Panc1 (cell line): ENCODE measurements at places on chromosomes 12 and 14.

DNA sequence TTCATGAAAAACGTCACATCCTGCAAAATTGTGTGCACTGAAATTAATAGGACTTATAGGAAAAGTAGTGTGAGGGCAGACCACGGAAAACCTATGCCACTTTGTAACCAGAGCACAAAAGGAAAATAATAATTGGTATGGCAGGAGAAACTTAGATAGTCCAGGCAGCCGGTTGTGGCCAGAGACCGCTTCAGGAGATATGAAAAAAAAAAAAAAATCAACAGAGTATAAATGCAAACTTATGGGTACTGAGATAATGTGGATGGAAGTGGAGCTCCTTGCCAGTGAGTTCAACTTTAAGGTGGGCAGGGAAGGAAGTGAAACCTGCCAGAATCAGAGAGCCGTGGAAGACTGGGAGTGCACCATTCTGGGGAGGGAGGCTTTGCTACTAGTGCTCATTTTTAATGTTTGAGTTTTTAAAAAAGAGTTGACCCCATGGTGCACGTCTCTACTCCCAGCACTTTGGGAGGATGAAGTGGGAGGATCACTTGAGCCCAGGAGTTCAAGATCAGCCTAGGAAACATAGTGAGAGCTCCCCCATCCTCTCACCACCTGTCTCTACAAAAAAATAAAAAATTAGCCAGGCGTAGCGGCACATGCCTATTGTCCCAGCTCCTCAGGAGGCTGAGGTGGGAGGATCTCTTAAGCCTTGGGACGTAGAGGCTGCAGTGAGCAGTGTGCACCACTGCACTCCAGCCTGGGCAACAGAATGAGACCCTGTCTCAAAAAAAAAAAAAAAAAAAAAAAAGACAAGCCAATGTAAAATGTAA is 34.3 kb upstream of the METAP2 start:
- DNase-seq: no peak

GRCh38 chr12:55818886-55819285 is 1.0 kb downstream of the ORMDL2 start:
- DNase-seq: no peak

- DNase-seq: no peak
These were observed 202.7 kb upstream of the FRMD6 start for GRCh38 chr14:51448831-51449670.

GRCh38 chr14:89327771-89328212 is 89.2 kb downstream of the FOXN3 start:
- no peak for DNase-seq

GRCh38 chr14:102540315-102541028 is 30.9 kb upstream of the ANKRD9 start:
- DNase-seq: no peak

- no peak for DNase-seq
These were observed 366.8 kb downstream of the VRK1 start for GRCh38 chr14:97164021-97164420.

GRCh38 chr12:92094751-92095161 is 50.9 kb downstream of the BTG1 start:
- DNase-seq: no peak
